GM13976 (cell line): ENCODE measurements at places on chromosomes 5 and 9.

DNA sequence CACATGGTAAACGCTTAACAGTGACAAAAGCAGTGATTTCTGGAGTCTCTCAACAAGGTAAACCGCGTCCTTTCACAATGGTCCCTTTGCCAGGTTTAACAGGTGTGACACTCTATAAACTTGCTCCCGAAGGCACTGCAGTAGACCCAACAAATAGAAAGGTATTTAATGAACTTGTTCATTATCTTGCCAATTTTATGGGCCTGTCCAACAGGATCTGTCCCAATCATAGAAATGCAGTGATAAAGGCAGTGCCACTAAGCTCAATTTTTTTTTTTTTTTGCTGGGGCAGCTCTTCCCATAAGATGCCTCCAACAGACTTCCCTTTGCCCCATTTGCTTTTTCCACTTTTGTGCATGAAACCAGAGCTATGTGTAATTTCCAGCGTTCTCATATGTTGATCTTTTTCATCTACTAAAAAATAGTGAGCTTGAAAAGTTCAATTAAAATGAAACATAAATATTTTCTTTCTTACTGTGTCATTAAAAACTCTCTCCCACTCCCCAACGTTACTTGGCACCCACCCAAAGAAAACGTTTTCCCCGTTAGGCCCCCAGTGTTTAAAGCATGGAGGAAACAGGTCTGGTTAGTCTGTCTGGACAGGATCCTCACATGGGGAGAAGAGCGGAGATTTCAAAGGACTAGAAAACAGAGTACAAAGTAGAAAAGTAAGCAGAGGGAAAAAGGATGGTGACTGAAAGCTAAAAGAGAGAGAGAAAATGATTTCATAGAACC, 80.9 kb upstream of the SPATA31D4 start:
- no peak for DNase-seq

GRCh38 chr5:154520861-154521453, 42.9 kb upstream of the HAND1 start:
- peak; percentile 69 for DNase-seq

DNA sequence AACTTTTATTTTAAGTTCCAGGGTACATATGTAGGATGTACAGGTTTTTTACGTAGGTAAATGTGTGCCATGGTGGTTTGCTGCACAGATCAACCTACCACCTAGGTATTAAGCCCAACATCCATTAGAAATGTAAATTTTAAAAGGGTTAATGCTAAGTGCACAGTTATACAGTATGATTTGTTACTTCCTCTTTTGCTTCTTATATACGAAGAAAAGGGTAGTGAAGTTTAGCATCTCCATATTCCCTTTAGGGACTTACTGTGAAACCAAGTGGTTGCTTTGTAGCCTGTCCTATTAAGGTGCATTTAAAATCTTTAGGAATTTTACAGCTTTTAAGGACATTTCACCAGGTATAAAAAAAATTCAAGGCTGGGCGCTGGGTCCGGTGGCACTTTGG, 46.4 kb downstream of the RBM27 start:
- DNase-seq, result no peak

DNA sequence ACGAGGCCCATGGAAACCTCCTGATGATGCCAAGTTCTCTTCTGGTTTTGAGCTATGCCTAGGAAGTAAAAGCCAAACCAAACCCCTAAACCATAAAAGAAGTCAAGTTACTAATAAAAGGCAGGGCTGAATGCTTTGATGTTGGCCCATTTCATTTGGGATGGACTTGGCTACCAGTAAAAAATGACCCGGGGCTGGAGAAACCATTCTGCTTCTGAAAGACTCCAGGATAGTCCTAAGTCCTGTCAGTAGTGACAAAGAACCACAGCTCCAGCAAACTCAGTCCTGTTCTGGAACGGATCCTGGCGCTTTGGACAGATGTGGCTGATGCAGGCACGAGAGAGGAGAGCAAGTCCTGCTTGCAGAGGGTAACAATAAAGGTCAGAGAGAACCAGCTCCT, 68.6 kb downstream of the SH3PXD2B start:
- DNase-seq, result no peak

- no peak for DNase-seq
Measured at GRCh38 chr9:134294153-134295071, 31.8 kb upstream of the RXRA start.

DNA sequence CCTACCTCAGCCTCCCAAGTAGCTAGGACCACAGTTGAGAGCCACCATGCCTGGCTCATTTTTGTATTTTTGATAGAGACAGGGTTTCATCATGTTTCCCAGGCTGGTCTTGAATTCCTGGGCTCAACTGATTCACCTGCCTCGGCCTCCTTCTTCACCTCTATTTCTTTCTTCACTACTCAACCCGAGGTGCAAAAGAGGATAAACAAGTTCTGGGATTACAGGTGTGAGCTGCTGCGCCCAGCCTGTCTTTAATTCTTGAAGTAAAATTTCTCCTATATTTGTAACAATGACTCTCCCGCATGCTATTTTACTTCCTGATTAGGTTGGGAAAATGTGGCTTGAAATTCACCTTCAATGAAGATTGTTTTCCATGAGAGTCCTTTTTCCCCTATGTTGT, 46.4 kb downstream of the CAST start:
- no peak for DNase-seq

DNA sequence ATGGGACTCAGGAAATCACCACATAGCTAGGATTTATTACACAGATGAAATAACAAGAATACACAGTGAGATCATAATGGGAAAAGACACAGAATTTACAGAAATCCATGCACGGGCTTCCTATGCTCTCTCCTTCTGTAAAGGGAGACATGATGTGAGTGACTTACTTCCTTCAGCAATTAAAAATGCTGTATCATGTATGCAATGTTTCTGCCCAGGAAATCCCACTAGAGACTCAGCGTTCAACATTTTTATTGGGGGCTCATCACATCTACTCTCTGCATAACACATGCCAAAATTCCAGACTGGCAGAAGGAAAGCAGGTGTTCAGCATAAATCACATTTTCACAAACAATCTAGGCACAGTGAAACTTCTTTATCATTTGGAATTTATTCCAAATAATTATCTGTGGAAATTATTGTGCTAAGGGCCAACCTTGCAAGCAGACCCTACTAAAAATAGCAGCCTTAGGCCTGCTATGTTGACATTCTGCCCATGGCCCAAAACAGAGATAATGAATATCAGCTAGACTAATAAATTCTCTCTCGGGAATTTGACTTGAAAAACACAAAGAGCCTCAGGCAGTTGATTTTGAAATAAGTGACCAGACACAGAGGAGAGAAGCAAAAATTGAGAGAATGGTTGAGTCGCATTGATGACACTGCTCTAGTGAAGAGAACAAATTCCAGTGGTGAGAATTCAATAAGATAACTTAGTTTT, 31.4 kb upstream of the SELENOP start:
- no peak for DNase-seq

- peak; percentile 15 for DNase-seq
Measured at GRCh38 chr9:93824386-93825294, 130.5 kb downstream of the BARX1 start.

DNA sequence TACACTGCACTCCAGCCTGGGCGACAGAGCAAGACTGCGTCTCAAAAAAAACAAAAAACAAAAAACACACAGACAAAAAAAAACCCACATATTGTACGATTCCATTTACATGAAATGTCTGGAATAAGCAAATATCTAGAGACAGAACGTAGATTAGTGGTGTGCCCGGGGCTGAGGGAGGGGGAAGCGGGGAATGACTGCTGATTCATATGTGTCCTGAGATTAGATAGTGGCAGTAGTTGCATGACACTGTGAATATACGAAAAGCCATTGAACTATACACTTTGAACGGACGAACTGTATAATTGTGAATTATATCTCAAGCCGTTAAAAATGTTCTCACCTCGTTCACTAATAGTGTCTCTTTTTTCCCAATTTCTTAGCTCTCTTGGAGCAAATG, 23.9 kb downstream of the FGF1 start:
- no peak for DNase-seq

DNA sequence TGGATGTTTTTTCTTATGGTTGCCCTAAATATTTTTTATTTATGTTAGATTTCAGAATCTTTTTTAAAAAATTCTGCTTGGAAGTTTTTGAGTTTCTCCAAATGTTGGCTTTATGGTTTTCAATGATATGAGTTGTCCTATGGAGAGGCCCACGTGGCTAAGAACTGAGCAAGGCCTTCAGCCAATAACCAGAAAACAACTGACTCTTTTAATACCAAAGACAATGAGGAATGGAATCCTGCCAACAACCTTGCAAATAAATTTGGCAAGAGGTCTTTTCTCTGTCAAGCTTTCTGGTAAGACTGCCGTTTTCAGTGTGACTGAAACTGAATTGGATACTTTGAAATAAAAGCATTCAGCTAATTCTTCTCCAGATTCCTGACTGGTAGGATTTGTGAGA, 1740.1 kb upstream of the WWC1 start:
- no peak for DNase-seq

GRCh38 chr5:119276978-119277377, 78.8 kb upstream of the TNFAIP8 start:
- DNase-seq, result no peak

DNA sequence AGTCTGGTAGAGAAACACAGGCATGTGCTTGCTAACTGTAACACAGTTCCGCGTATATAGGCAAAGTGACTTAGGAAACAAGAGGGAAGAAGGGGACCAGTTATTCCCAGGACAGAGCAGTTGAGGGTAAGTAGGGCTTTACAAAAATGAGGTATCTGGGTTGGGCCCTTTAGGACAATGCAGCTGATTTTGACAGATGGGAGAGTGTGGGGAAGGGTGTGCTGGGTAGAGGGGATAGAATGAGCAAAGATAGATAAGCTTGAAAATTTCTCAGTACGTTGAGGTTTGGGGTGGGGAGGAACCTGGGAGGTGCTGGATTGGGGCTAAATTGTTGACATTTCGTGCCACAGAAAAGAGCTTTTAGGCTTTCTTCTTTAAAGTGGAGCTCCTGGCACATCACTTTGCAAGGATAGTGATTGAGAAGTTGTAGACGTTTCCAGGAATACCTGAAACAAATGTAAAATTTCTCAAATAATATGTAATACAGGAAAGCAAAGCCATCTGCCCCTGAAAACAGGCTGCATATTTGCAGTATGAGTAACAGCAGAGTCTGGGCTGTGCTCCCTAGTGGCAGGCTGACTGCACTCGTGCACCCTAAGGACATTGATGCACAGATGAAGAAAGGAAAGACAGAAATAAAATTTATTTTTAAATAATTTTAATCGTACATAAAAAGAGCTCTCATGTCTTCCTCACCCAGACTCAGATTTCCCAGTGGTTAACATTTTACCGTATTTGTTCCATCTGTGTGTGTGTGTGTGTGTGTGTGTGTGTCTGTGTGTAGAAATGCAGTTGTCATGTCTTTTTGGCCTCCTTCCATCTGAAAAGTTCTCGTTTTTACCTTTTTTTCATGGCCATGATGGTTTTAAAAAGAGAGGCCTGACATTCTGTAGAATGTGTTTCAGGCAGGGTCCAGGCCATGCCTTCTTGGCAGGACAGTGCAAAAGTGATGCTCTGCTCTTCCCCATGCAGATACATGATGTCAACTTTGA, 144.9 kb upstream of the DMRT1 start:
- DNase-seq, result no peak

DNA sequence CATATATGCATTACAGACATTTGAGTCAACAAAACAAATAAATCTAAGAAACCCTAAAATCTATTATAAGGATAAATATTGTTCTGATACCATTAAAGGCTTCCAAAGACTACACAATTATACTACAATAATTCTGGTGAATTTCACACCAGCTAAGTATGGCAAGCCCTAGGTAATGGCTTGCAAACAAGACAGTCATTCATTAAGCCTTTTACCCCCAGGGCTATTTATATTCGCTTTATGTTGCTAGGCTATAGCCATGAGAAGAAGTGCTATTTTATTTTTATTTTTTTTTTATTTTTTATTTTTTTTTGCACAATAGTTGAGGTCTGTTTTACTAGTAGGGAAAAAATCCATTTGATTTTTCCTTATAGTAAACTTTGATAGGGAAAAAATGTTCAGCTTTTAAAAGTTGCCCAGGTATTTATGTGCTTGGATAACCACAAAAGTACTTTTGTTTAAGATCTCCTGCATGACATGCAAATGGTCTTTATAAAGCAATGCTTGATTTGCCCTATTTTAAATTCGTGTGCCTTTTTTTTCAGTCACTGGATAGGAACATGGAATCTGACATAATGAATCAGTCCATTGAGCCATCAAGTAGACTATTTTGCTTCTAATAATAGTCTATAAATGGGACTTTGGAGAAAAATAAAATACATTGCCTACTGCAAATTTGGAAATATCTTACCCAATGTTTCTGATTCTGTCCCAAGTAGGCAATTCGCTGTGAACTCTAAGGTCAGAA, 946.3 kb upstream of the COX7C start:
- DNase-seq, result no peak

- no peak for DNase-seq
Measured at GRCh38 chr5:143600396-143601075, 197.1 kb upstream of the NR3C1 start.

DNA sequence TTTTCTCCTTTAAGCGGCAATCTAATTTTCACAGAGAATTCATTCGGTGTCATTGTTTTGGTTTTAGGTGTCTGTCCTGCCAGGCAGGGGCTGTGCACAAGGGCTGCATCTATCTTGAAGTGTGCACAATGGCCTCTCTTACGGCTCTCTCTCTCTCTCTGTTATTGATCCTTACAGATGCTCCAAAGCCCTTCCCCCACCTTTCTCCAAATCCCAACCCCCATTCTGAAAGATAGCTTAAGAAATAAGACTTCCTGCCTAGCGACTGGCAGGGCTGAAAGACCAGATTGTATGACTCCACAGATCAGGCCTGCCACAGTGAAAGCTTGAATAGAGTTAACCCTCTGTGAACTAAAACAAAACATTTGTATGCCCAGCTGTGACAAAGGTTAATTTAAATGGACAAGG, 86.5 kb upstream of the NR5A1 start:
- no peak for DNase-seq

DNA sequence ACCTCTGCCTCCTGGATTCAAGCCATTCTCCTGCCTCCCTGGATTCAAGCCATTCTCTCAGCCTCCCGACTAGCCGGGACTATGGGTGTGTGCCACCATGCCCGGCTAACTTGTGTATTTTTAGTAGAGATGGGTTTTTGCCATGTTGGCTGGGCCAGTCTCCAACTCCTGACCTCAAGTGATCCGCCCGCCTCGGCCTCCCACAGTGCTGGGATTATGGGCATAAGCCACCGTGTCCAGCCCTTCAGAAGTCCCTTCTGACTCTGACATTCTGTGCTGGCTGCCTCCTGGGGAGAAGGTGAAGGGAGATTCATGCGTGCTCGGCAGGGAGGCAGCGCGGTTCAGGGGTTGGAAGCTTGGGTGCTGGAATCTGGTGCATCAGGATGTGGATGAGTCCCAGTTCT, 28.8 kb downstream of the PRRX2 start:
- no peak for DNase-seq

GRCh38 chr5:74027732-74028338, 401.8 kb downstream of the ARHGEF28 start:
- no peak for DNase-seq
